ENCODE measurements at places on chromosomes 12 and 14. TPM values are rescaled to one million over a fixed set of nuclear protein-coding genes. Genes with fewer than 3 reads are reported as not detected.

Gene WNT5B
- 0.34 TPM for total RNA-seq

Gene MRPL52
- total RNA-seq, result 187 TPM

Gene SERPINA10
- total RNA-seq, result not detected

Gene TAOK3
- 48.9 TPM for total RNA-seq

Gene SLC16A7
- 1.9 TPM for total RNA-seq

Gene IAPP
- not detected for total RNA-seq

Gene KRT74
- total RNA-seq, result not detected

Gene FAIM2
- total RNA-seq, result not detected

Gene NELL2
- total RNA-seq, result 596 TPM

Gene RDH16
- total RNA-seq, result 0.42 TPM

- H3K27ac ChIP-seq, result no peak overlapping the region
- no peaks in the 10 kb centered on the region for H3K36me3 ChIP-seq
- peaks cover 3% of the 10 kb centered on the region for H3K4me1 ChIP-seq
- peaks cover 6% of the 10 kb centered on the region for H3K27me3 ChIP-seq
- H3K4me3 ChIP-seq, result no peak overlapping the region
Measured at GRCh38 chr12:6076346-6076745, 48.1 kb downstream of the VWF start.

DNA sequence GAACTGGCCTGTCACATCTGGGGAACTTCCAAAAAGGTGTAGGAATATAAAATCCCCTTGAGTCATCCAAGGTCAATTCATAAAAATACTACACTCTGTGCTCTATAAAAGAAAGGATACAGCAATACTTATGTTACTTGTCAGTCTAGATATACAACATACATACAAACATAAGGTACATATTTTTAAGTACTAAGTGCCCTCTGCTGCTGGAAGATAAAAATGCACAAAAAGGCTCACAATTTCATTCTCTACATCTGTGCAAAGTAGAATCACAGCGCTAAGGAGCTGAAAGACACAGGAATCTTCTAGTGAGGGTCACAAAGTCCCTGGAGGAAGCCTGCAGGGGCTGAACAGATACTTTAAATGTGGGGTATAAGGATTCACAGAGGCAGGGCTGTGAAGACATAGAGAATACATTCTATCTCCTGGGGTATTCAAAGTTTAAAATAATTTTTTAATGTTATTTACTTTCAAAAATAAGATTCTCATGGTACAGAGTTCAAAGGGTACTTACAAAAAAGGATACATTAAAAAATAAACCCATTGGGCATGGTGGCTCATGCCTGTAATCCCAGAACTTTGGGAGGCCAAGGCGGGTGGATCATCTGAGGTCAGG lies 10.2 kb upstream of the GOLGA5 start:
- no peak overlapping the region for H3K27ac ChIP-seq
- H3K4me1 ChIP-seq, result no peaks in the 10 kb centered on the region
- H3K27me3 ChIP-seq, result no peaks in the 10 kb centered on the region
- no peaks in the 10 kb centered on the region for H3K36me3 ChIP-seq
- peak; percentile 68 for DNase-seq

- H3K27me3 ChIP-seq, result no peaks in the 10 kb centered on the region
- no peak overlapping the region for H3K27ac ChIP-seq
- no peak for DNase-seq
- no peak overlapping the region for H3K4me3 ChIP-seq
- H3K36me3 ChIP-seq, result no peaks in the 10 kb centered on the region
Measured at GRCh38 chr14:59199614-59200013, 11.1 kb downstream of the DAAM1 start.

GRCh38 chr12:94717656-94718055 lies 67.3 kb upstream of the TMCC3 start:
- DNase-seq, result no peak
- H3K27me3 ChIP-seq, result no peaks in the 10 kb centered on the region
- no peaks in the 10 kb centered on the region for H3K4me1 ChIP-seq
- H3K36me3 ChIP-seq, result no peaks in the 10 kb centered on the region
- H3K27ac ChIP-seq, result no peak overlapping the region
- H3K4me3 ChIP-seq, result no peak overlapping the region

DNA sequence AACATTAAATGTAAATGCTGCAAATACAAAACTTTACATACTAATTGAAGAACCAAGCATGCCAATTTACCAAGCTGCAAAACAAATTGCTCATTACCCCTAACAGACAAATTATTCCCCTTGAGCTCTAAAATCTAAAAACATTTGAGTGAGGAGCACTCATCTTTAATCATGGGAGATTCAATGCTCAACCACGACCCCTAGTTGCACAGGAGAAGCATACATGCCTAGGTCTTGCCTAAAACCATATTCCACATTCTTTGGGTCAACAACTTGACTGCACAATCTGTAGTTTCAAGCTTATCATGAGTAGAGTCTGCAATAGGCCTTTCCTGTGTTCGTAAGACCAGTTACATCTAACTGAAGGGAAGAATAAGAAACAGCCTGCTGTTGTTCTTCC lies 69.7 kb downstream of the MGAT4C start:
- no peak for DNase-seq
- H3K27ac ChIP-seq, result no peak overlapping the region
- no peak overlapping the region for H3K4me3 ChIP-seq
- no peaks in the 10 kb centered on the region for H3K36me3 ChIP-seq
- H3K27me3 ChIP-seq, result no peaks in the 10 kb centered on the region

- no peaks in the 10 kb centered on the region for H3K4me1 ChIP-seq
- H3K27ac ChIP-seq, result no peak overlapping the region
- H3K27me3 ChIP-seq, result no peaks in the 10 kb centered on the region
- H3K4me3 ChIP-seq, result no peak overlapping the region
Measured at GRCh38 chr14:56862836-56863235, 52.6 kb upstream of the OTX2 start.

- no peak overlapping the region for H3K27ac ChIP-seq
- H3K27me3 ChIP-seq, result no peaks in the 10 kb centered on the region
- H3K4me1 ChIP-seq, result peaks cover 22% of the 10 kb centered on the region
- DNase-seq, result no peak
- no peak overlapping the region for H3K4me3 ChIP-seq
- H3K36me3 ChIP-seq, result no peaks in the 10 kb centered on the region
Measured at GRCh38 chr12:51871918-51872688, 15.8 kb upstream of the ANKRD33 start.

- no peak overlapping the region for H3K4me3 ChIP-seq
- no peak for DNase-seq
- no peaks in the 10 kb centered on the region for H3K27me3 ChIP-seq
- no peaks in the 10 kb centered on the region for H3K4me1 ChIP-seq
- no peak overlapping the region for H3K27ac ChIP-seq
- no peaks in the 10 kb centered on the region for H3K36me3 ChIP-seq
Measured at GRCh38 chr14:38256533-38256840, 594 bp upstream of the CLEC14A start.

DNA sequence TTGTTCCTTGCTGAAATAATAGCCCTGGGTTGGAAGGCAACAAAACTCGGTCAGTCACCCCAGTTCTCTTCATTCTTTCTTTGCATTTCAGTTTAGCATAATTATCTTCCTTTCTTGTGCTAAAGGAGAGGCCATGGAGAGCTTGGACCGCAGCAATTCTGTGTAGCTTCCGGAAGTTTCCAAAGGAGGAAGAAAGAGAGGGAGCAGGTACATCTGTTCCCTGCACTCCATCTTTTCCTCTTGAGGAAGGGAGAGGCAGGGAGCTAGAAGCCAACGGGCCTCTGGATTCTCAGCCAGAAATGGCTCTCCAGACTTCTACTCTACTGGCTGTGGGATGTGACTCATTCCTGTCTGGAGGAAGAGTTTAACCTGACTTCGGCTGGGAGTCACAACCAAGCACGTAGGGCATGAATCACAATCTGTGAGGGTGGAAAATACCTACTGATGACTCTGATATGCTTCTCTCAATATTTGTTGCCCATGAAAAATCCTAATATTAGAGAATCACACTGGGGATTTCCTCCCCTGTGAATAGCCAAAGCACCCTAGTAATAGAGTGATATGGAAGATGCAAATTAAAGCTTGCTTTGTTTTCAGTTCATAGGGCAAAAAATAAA lies 17.0 kb downstream of the ANO6 start:
- no peak overlapping the region for H3K4me3 ChIP-seq
- peaks cover 55% of the 10 kb centered on the region for H3K4me1 ChIP-seq
- H3K36me3 ChIP-seq, result no peaks in the 10 kb centered on the region
- DNase-seq, result peak; percentile 69

GRCh38 chr12:104130760-104131159 lies 7.2 kb downstream of the NFYB start:
- no peak overlapping the region for H3K4me3 ChIP-seq
- H3K4me1 ChIP-seq, result peaks cover 15% of the 10 kb centered on the region

DNA sequence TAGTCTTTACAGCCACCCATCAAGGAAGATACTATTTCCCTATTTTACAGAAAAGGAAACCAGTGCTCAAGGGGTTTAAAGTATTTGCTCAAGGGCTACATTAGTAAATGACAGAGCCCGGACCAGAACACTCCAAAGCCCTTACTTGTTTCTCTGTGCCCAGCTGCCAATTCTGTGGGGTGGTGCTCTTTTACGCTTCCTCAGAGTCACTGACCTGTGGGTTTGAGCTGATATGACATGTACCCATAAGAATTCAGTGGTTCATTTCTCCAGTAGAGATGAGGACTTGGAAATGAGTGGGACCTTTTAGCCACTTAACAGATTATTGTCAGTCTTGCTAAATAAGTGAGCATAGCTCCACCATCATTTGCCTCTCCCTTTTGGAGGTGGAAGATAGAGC lies 37.4 kb upstream of the NKX2-8 start:
- H3K36me3 ChIP-seq, result no peaks in the 10 kb centered on the region
- no peak overlapping the region for H3K4me3 ChIP-seq
- H3K4me1 ChIP-seq, result no peaks in the 10 kb centered on the region
- H3K27me3 ChIP-seq, result no peaks in the 10 kb centered on the region
- H3K27ac ChIP-seq, result no peak overlapping the region

GRCh38 chr12:21296751-21297406 lies 37.8 kb downstream of the SLCO1A2 start:
- DNase-seq, result peak; percentile 15
- no peak overlapping the region for H3K27ac ChIP-seq
- no peaks in the 10 kb centered on the region for H3K36me3 ChIP-seq

DNA sequence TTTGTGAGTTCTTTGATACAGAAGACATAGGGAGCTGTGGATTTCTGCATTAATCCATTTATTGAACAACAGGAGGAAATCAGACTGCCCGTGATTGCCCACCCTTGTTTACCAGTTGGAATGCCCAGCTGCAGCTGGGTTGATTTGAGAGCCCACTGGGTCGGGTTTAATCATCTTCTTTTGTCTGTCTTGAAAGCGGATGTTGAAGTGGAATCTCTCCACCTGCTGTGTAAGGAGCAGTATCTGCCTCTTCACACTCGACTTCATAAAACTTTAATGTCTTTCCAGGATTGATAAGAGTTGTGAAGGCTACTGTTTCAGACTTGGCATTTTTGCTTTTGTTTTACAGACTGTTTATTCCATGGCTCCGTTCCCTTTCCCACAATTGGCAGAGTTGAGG lies 39.9 kb downstream of the TBC1D30 start:
- no peak overlapping the region for H3K27ac ChIP-seq
- peaks cover 44% of the 10 kb centered on the region for H3K27me3 ChIP-seq
- H3K4me1 ChIP-seq, result no peaks in the 10 kb centered on the region
- DNase-seq, result no peak
- no peak overlapping the region for H3K4me3 ChIP-seq

DNA sequence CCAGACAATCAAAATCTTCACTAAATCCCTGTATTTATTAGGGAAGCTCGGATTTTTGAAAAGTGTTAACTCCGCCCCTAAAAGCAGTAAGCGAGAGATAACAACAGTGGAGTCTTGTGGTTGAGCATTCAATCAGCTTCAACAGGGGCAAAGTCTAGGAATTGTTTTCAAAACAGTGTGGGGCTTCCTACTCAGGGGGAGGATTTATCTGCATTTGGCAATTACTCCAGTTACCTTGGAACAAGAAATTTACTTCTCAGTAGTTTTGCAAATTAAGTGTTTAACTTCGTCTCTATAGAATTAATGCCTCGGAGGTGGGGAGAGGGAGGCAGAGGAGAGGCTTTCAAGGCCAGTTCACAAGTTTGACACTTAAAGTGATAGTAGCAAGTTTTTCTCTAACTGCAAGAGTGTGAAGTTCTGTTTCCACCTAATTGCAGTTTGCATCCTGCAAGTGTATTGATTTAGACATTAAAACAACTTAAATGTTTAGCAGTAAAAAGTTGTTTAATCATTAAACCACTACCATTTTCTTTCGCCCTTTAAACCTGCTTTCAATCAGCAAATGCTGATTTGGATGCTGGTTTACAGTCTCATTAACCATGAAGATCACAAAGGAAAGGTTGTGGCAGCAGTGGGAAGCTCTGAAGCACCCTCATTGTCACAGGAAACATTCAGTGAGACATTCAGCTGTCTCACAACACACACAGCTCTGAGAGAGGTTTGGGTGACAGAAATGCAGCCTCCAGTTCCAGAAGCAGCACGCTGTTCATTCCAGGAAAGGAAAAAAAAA lies 102.0 kb downstream of the HMGA2 start:
- H3K36me3 ChIP-seq, result no peaks in the 10 kb centered on the region
- H3K4me3 ChIP-seq, result peak overlapping the region; percentile 8
- H3K4me1 ChIP-seq, result peaks cover 70% of the 10 kb centered on the region
- H3K27me3 ChIP-seq, result no peaks in the 10 kb centered on the region
- peak overlapping the region; percentile 77 for H3K27ac ChIP-seq
- DNase-seq, result peak; percentile 85
